ENCODE measurements at places on chromosomes 7 and 10.

DNA sequence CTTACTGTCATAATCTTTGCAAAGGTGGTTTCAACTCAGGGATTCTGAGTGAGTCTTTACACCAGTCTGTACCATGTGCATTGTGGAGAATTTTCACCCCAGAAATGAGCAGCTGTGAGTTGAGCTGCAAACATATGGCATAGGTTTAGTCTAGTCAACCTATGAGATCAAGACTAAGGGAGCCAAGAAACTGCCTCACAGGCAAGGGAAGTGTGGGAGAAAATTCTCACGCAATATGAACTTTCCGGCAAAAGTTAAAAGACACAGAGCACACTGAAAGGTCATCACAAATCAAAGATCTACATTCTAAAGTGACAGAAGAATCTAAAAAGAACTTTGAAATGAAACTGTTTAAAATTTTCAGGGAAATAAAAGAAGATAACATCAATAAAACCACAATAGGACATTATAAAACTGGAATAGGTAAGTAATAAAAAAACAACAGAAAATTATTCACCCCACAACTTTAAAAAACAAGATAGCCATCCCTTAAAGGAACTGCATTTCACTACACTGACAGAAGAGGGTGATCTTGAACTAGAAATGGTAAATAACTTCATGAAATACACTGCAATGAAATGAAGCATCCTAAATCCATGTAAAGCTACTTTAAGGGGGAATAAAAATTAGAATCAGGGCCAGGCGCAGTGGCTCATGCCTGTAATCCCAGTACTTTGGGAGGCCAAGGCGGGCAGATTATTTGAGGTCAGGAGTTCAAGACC is 63.5 kb downstream of the LGI1 start:
- DNase-seq: peak; percentile 54

DNA sequence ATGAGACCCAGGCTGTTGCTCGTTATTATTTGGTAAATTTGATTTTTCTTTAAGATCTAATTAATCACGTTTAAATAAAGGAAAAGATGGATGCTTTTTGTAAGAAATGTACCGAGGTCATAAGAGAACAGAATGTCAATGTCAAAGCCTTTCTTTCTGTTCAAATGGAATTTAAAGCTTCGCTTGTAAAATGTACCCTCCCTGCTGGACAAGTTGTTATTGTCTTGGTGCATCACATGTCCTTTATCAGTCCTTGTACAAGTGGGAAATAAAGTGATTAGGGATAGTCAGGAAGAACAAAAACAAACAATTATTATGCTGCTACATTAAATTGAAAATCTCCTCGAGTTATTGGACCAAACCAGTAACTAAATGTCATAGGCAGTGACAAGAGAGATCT is 363.2 kb downstream of the PHTF2 start:
- no peak for DNase-seq

GRCh38 chr10:4511509-4511908 is 314.5 kb upstream of the AKR1E2 start:
- peak; percentile 77 for DNase-seq

DNA sequence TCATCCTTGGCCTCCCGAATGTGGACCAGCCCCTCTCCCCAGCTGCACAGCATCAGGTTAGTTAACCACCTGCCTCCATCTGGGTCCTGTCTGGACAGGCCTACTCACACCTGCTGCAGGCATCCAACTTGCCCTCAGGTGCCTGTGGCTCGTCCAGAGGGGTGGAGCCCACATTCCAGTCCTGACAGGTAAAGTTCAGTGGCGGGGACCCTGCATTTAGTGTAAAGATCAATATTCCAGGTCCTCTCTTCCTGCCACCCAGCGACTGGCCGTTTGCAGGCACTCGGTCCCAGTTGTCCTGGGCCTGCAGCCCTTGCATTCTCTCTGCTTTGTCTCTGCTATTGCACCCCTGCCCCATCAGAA is 15.0 kb downstream of the HTRA1 start:
- DNase-seq: no peak

DNA sequence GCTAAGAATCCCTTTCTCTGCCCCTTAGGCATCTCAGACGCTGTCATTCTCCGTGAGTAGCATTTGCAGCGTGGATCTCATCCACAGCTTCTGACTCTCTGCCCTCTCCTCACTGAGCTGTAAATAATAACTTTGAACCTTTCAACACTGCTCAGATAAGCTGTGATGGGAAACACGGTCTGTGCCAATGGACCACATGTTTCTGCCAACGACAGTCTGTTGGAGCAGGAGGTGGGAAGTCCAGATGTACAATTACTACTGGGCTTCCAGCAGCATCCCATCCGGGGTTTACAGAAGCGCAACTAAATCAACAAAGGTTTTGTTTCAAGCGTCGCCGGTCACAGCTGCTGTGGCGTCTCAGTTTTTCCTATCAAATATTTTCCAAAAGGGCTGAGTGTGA is 1110.6 kb downstream of the TYW1 start:
- no peak for DNase-seq

- DNase-seq: no peak
These were observed 4.7 kb downstream of the MICALL2 start for GRCh38 chr7:1454542-1454941.

- DNase-seq: no peak
These were observed 445.7 kb upstream of the C7orf33 start for GRCh38 chr7:148144827-148145226.

GRCh38 chr10:30188101-30188500 is 128.7 kb upstream of the JCAD start:
- DNase-seq: no peak

DNA sequence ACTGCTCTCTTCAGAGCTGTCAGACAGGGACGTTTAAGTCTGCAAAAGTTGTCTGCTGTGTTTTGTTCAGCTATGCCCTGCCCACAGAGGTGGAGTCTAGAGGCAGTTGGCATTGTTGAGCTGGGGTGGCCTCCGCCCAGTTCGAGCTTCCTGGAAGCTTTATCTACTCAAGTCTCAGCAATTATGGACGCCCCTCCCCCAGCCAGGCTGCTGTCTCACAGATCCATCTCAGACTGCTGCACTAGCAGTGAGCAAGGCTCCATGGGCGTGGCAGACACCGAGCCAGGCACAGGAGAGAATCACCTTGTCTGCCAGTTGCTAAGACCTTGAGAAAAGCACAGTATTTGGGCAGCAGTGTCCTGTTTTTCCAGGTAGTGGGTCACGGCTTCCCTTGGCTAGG is 98.1 kb downstream of the SDHAF3 start:
- DNase-seq: no peak

GRCh38 chr7:126016722-126017121 is 1087.1 kb upstream of the POT1 start:
- no peak for DNase-seq

GRCh38 chr7:123709525-123709924 is 39.3 kb downstream of the WASL start:
- no peak for DNase-seq

DNA sequence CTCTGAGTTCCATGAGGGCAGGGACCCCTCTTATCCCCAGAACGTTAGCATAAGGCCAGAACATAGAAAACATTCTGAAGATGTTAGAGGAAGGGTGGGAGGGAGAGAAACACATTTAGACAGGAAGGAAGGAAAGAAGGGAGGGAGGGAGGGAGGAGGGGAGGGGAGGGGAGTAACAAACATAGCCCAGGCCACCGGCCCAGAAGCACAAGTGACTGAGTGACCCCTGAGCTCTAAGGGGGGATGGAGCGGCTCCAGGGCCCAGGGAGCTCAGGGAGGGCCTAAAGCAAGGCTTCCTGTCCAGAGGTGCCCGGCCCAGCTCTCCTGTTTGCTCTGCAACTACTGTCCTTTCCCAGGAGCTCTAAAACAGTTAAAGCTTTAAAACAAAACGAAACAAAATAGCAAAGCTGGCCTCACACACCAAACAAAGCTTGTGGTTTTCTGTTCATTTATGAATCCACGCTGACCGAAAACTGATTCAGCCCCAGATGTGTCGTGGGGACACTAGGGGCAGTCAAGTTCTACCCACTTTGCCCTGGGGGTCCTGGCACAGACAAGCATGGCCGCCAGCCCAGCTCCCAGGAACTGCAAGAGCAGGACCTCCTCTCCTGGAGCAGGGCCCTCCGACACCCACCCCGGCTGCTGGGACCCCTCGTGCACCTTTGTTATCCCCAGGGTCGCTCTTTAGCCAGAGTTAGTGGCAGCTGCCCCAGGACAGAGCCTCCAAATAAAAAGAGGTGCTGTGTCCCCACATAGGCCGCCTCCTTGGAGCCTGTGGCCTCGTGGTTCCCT is 496.2 kb upstream of the FOXK1 start:
- no peak for DNase-seq

- peak; percentile 55 for DNase-seq
These were observed 11.0 kb upstream of the RSBN1L start for GRCh38 chr7:77685233-77685632.

Data from fibroblast of mammary gland (primary cell).